ENCODE measurements at places on chromosomes 13 and 19. TPM values are rescaled to one million over a fixed set of nuclear protein-coding genes. Genes with fewer than 3 reads are reported as not detected.

The DNAJB1 gene
- 69.3 TPM for total RNA-seq

DNA sequence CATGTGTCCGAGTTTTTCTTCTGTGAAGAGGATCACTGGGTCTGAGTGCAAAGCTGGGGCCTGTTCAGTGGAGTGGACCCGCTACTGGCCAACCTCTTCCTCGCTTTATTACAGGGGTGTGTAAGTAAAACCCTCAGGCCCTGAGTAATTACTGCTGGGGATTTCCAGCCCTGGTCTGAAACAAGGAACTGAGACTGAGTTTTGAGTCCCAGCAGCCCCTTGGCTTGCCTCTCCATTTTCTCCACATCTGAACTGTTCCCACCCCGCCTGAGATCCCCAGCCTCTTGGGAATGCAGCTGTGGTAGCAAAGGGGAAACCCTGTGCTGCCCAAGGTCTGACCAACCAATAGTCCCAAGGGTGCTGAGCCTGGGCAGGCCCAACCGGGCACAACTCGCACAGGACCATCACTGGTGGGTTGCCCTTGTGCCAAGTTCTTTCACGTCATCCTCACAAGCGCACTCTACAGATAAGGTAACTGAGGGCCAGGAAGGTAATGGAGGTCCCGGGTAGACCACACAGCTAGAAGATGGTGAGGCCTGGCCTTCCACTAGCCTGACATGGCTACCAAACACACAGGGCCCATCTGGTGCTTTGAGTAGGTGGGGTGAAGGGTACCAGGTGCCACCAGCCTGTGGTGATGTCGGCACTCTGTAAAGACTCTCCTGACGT is 13.7 kb upstream of the SLC35E1 start:
- H3K4me1 ChIP-seq: peaks cover 82% of the 10 kb centered on the region
- DNase-seq: peak; percentile 70
- H3K36me3 ChIP-seq: peaks cover 6% of the 10 kb centered on the region

GRCh38 chr13:79581870-79582315 is 100.9 kb downstream of the NDFIP2 start:
- H3K27ac ChIP-seq: no peak overlapping the region
- DNase-seq: no peak
- no peak overlapping the region for H3K4me3 ChIP-seq
- H3K27me3 ChIP-seq: peaks cover 6% of the 10 kb centered on the region
- no peaks in the 10 kb centered on the region for H3K4me1 ChIP-seq
- no peaks in the 10 kb centered on the region for H3K36me3 ChIP-seq

The CADM4 gene
- 0.53 TPM for total RNA-seq

The C19orf33 gene
- total RNA-seq: not detected

GRCh38 chr13:51246418-51247277 is 24.4 kb downstream of the FAM124A start:
- H3K27me3 ChIP-seq: no peaks in the 10 kb centered on the region
- no peaks in the 10 kb centered on the region for H3K36me3 ChIP-seq
- no peak overlapping the region for H3K4me3 ChIP-seq
- H3K27ac ChIP-seq: no peak overlapping the region
- H3K4me1 ChIP-seq: no peaks in the 10 kb centered on the region

- no peak overlapping the region for H3K4me3 ChIP-seq
- H3K27ac ChIP-seq: no peak overlapping the region
- DNase-seq: peak; percentile 68
- peaks cover 14% of the 10 kb centered on the region for H3K4me1 ChIP-seq
These were observed 43.1 kb downstream of the PCCA start for GRCh38 chr13:100131863-100132574.

The CLDN10 gene
- total RNA-seq: not detected

All from activated CD4-positive, alpha-beta T cell treated with anti-CD3 and anti-CD28 coated beads for 36 hours (primary cell).